H1 (cell line): ENCODE measurements at places on chromosomes 12 and 14.

DNA sequence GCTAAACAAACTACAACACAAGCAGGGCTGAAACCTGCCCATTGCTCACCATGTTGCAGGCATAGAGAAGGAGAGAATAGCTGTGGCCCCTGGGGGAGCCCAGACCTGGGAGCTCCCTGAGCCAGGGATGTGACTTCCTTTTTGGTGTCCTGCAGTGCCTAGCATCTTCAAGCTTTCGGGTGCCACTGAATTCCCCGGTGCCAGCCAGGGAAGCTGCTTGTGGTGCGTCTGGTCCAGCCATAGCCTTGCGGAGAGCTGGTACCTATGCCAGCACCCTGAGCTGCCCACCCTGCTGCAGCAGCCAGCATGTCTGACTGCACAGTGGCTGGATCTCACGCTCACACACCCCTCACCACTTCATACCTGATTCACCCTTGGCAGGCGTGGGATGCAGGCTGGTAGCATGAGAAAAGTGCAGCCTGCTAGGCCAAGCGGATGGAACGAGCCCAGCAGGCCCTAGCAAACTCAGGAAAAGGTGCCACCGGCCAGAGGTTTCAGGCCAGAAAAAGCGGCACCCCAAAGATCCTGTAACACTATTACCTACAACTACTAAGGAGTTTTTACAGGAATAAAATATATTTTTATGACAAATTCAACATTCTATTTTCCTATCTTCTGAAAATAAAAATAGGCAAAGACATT lies 183.7 kb downstream of the CPNE8 start:
- DNase-seq, result no peak

DNA sequence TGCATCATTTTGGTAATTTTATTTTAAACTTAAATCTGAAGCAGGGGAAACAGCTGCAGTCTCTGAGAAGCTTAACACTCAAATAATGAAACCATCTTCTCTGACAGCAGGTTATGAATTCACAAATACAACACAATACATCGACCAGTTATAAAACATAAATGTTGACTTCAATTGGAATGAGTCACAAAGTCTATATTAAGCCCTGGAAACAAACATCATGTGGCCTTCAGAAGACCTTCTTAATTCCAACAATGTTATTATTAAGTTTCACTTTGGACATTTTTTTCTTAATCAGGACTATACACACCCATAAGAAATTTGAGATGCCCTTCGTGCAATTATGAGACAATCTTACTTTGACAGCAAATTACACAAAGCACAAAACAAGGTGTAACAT lies 68.9 kb downstream of the CEP128 start:
- no peak for DNase-seq

- DNase-seq, result no peak
Measured at GRCh38 chr12:71442567-71442931, 3.0 kb downstream of the LGR5 start.

GRCh38 chr12:44389038-44389437 lies 487.1 kb downstream of the NELL2 start:
- no peak for DNase-seq
